Effector memory CD8-positive, alpha-beta T cell (primary cell): ENCODE measurements at places on chromosomes 6 and 20.

DNA sequence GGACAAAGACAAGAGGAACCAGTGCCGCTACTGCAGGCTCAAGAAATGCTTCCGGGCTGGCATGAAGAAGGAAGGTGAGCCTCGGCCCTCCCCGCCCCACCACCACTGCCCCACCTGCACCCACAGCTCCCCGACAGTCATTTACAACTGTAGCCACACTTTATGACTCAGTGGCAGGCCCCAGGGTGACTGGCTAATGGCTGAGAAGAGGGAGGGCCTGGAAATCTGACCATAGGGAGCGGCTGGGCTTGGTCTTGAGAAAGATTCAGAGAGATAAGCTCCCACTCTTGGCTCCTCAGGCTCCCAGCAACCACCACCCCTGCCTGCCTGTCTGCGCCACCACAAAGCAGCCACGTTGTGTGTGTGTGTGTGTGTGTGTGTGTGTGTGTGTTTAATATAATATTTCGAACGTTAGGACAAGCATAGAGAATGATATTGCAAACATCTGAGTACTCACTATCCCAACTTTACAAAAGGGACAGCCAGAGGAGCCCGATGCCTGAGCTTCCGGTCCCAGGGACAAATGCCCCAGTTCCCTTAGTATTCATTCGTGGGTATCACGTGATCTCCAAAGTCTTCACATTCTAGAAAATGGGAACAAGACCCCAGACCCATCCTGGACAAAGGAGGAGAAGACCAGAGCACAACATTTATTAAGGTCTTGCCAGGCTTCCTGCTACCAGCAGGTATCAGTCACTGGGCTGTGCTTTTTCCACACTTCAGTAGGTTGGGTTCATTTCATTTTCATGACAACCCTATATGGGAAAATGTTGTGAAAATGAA is 52.1 kb downstream of the HNF4A start:
- DNase-seq: no peak

GRCh38 chr6:168844821-168845609 is 404.0 kb downstream of the SMOC2 start:
- DNase-seq: no peak

DNA sequence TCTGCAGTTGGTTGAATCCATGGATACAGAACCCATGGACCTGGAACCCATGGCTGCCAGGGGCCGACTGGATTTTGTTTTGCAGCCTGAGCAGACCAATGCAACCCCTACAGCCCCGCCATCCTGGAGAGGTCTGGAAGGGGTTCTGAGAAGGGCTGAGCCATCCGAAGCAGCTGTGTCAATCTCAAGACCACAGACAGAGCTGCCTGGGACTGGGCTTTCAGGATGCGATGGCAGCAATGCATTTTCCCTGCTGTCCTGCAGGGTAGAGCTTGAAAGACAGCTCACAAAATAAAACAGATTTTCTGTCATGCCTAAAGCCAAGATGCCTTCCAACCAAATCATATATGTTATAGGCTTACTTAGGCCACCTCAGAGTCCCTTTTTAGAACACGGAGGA is 125.8 kb upstream of the NXT1 start:
- DNase-seq: no peak

DNA sequence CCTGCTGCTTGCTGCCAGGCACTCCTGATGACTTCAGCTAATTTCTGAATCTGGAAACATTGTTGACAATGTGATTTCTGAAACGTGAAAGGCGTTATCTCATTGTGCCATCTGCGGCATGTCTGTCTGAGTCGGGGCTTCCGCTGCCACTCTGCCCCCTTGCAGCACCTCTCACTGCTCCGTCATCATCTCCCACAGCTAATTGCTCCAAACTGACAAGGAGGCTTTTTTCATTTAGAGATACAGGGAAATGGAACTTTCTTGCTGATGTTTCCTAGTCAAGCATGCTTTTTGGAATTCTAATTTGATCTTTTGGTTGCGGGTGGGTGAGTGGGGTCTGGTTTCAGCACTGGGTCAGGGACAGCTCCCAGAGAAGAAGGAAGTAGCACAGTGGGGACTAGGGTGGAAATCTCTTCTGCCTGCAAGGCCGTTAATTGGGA is 233.5 kb downstream of the DHX35 start:
- no peak for DNase-seq

GRCh38 chr6:116801971-116802370 is 26.9 kb downstream of the GPRC6A start:
- DNase-seq: no peak

DNA sequence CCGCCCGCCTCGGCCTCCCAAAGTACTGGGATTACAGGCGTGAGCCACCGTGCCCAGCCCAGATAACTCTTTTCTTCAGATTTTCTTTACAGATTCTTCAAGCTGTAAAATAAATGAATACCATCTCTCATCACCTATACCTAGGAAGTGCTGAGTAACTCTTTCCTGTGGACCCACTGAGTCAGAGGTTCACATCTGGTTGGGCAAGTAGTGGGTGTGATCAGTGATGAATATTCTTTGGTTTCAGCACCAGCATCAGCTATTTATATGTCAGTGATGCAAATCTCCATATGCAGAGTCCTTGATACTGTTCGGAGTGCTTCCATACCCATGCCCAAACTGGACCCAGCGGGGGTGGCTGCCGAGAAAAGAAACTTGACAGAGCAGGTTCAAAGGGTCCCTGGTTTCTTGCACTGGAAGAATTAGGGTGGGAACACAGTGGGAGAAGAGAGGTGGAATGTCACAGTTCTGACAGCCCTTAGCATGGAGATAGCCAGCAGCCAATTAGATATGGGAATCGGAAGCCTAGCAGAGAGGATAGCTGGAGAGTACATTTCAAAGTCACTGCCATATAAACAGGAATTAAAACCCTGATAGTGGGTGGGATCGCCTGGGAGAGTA is 64.9 kb upstream of the DDR1 start:
- DNase-seq: no peak

GRCh38 chr6:39876111-39876510 is 58.2 kb downstream of the MOCS1 start:
- DNase-seq: no peak

- DNase-seq: no peak
Observed at GRCh38 chr6:41654698-41655151, 16.5 kb downstream of the MDFI start.

DNA sequence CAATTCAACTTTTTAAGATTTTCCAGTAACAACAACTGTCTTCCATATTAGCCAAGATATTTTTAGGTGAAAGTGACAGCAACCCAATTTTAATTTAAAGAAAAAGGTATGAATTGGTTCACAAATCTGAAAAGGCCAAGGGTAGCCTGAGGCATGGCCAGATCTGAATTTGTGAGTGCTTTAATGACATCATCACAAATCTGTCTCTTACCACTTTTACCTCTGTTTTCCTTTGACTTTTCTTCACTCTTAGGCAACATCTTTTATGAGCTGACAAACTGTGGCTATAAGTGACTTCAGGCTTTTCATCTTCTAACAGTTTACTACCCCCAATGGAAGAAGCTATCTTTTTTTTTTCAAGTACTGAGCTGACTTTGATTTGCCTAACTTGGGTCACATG is 44.5 kb upstream of the PKIB start:
- no peak for DNase-seq

- DNase-seq: no peak
Observed at GRCh38 chr6:89452281-89452680, 19.3 kb downstream of the ANKRD6 start.
